HFFc6 (cell line): ENCODE measurements at places on chromosomes 2 and 18. TPM values are rescaled to one million over a fixed set of nuclear protein-coding genes. Genes with fewer than 3 reads are reported as not detected.
A peak's percentile ranks its signal among the peaks of the same experiment; 100 is the strongest.

Gene SP140
- 1.0 to 1.6 TPM (median 1.1 TPM) in 3 replicates for total RNA-seq

- DNase-seq = no peak
These were observed 475.2 kb downstream of the EPHA4 start for GRCh38 chr2:221096706-221097567.

DNA sequence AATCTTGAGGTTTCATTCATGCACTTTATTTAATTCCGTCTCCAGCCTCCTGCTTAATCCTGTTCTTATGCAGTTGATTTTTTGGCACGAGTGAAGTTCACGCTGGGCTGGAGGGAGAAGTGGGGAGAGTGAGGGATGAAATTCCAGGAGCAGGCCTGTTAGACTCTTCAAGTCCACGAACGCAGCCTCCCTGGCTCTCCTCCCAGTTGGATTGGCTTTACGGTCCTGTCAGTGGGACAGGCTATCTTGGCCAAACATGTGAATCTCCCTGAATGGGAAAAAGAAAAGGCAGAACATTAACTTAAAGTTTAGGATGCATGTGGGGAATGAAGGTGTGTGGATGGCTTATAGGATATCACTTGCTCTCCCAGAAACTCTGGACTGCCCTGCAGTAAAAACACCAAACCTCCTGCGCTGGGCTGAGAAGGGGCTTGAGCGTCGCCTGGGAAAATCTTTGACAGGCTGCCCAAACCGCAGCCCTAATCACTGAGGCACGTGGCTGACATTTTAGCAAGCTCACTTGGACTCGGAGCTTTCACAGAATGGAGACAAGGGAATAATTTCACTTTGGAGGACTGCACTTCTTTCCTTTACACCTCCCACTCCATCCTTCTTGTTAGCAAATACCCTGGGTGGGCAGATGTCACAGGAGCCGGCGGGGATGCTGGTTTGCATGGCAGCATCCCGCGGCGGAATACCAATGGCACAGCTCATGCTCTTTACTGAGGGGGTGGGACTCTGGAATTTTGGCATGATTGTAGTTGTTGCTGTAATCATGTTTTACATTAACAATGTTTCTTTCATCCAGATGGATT is 93.9 kb downstream of the ACKR3 start:
- DNase-seq = peak; percentile 44

Gene CHPF
- 137 to 190 TPM (median 150 TPM) in 3 replicates for total RNA-seq

- no peak for DNase-seq
These were observed 593 bp upstream of the NRBP1 start for GRCh38 chr2:27427863-27428212.

Gene VIL1
- total RNA-seq = not detected in 3 replicates

DNA sequence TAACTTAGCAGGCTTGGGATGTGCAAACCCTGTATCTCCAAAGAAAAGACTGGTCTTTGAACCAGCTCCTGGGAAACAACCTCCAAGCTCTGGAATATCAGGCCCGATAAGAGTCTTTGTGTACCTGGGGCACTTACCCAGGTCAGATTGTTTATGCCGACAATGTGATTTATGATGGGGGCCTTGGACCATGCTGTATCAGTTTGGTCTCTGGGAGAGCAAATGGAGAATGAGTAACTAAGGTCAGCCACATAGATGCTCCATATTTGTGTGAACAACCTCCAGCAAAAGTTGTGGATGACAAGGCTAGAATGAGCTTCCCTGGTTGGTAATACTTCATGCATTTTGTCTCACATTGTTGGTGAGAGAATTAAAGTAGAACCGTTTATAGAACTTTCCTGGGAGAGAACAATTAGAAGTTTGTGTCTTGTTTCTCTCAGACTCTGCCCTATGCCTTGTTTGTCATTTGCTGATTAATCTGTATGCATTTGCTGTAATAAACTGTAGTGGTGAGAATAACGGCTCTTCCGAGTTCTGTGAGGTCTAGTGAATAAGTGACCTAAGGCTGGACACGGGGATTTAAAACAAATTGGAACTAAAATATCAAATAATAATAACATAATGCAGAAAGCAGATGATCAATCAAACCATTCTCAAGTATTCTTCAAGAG is 259.1 kb downstream of the XIRP2 start:
- DNase-seq = no peak

GRCh38 chr2:155389224-155389623 is 690.7 kb downstream of the KCNJ3 start:
- no peak for DNase-seq

DNA sequence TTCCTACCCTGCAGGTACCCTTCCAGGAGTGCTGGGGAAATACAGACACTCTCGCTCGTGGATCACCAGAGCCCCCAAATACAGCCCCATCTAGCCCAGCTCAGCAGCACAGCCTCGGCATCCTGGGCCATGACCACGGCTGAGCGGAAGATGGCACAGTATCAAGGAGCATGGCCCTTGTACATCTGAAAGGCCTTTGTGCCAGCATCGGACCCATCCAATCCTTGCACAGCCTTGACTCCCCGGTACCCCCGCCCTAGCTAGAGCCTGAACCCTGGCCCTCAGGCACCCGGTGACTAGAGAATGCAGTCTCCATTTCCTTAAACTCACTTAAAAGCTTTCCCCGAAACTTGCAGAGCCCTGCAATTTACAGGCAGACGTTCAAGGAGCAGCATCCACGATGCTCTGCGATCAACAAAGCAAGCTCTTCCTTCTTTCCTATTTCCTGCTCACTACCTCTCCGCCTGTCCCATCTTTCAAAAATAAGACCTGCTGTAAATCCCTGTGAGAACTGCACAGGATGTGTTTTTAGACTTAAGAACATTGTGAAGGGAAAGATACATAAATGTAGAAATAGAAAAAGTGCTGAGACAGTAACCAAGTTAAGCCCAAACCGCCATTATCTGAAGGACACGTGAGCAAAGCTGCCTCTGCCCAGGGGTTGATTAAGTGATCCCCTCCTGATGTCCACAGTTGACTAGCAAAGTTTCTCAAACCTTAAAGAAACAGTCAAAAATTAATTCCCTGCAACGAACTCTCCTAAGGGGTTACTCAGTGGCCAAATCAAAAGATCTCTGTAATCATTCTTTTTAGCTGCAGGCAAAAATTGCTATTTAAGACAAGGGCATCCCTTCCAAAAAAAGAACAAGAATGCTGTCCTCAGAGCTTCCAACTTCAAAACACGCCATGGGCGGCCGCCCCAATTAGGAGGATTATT is 48.5 kb downstream of the ZNF516 start:
- DNase-seq = no peak

- DNase-seq = no peak
These were observed 73.6 kb downstream of the ST6GAL2 start for GRCh38 chr2:106812383-106812782.

GRCh38 chr2:66832646-66833435 is 397.9 kb downstream of the MEIS1 start:
- no peak for DNase-seq

- no peak for DNase-seq
These were observed 108.7 kb upstream of the ATL2 start for GRCh38 chr2:38485734-38486133.

DNA sequence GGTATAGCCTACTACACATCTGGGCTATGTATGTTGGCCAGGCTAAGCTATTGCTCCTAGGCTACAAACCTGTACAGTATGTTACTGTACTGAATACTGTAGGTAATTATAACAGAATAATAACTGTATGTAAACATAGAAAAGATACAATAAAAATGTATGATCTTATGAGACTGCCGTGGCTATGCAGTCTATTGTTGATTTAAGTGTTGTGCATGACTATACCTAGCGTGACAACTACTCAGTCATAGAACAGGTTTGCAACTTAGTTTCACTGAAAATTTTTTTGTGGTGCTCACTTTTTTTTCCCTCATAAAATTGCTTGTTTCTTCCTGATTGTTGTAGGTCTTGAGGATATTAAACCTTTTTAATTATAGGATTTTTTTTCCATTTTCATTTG is 25.9 kb downstream of the KCMF1 start:
- DNase-seq = no peak

DNA sequence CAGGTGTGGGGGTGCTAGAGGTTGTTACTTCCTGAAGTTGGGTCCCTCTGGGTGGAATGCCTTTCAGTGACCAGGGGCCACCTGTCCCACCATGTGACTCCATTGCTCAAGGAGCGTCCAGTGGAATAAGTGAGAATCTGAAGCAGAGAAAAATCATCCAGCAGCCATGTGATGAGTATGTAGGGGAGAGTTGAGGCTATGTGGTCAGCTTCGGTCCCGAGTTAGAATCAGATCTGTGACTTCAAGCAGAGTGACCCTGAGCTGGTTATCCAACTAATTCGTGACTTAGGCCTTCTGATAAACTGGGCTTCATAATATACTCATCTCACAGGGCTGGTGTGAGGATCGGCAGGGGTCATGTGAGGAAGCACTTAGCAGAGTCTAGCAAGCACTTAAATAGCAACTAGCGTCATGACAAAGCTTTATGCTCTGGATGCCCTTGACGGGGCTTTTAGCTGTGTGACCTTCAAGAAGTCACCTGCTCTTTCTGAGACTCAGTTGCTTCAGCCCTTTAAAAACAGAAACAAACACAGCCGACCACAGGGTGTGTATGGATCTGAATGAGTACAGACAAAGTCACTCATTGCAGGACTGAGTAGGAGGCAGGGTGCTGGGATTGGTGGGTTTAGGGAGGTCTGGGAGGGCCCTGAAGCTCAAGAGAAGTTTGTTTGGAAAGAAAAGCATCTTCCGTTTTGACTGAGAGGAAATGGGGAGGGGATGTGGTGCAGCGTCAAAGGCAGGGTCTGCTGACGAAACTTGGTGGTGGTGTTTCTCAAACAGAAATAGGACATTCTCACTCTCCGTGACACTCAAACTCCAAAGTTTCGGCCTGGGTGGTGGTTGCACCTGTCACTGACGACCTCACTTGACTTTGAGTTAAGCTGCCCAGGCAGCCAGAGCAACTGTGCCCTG is 264.0 kb upstream of the CXCR4 start:
- DNase-seq = no peak

Gene MC2R
- total RNA-seq = not detected in 3 replicates

GRCh38 chr2:41847744-41848441 is 199.9 kb upstream of the PKDCC start:
- no peak for DNase-seq

- no peak for DNase-seq
These were observed 8.6 kb upstream of the YES1 start for GRCh38 chr18:820591-821165.

DNA sequence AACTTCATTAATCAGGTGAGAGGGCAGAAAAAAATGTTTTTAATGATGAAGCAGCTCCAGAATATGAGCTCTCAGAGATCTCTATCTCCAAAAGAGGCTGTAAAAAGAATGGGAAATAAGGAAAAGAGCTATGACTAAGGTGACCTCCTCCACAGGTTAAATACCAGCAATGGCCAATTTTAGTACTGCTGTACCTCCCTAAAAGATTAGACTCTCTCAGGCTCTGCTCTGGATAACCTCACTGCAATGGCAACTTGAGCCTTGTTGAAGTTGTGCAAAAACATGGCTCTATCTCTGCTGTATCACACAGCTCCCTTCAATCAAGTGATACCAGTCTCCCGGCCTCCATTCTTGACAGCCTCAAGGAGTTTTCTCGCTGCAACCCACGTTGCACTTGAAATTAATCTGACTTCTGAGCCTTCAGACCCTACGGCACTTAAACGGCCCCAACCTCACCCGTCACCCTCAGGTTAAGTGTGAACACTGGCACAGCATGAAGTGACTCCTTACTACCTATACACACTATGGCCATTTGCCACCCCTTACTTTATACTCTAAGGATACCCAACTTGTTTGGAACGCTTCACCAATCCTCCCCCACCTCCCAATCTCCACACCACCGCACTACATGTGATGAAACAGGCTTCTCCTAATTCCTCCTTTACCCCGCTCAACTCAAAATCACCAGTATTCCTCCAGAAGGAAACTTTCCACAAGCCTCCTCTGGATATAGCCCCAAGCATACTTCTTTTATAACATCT is 36.3 kb downstream of the SMAD2 start:
- DNase-seq = peak; percentile 38

Gene UGT1A10
- total RNA-seq = not detected in 2 replicates

Gene SERPINB12
- total RNA-seq = not detected in 3 replicates

- DNase-seq = no peak
These were observed 2.7 kb upstream of the SLC66A3 start for GRCh38 chr2:11152591-11152990.

Gene OSBPL1A
- total RNA-seq = 6.2 to 15.5 TPM (median 8.6 TPM) in 3 replicates

GRCh38 chr2:43443282-43443681 is 152.6 kb downstream of the THADA start:
- no peak for DNase-seq

GRCh38 chr2:236884569-236885175 is 201.0 kb upstream of the COPS8 start:
- no peak for DNase-seq

Gene GAL3ST2
- total RNA-seq = 0.23 to 0.33 TPM (median 0.23 TPM) in 3 replicates

Gene REG1B
- total RNA-seq = not detected in 3 replicates

Gene HTR2B
- 0.09 to 0.21 TPM in 2 of 3 replicates, not detected in the other for total RNA-seq

GRCh38 chr2:85413592-85414420 is 3.6 kb upstream of the CAPG start:
- DNase-seq = peak; percentile 39

DNA sequence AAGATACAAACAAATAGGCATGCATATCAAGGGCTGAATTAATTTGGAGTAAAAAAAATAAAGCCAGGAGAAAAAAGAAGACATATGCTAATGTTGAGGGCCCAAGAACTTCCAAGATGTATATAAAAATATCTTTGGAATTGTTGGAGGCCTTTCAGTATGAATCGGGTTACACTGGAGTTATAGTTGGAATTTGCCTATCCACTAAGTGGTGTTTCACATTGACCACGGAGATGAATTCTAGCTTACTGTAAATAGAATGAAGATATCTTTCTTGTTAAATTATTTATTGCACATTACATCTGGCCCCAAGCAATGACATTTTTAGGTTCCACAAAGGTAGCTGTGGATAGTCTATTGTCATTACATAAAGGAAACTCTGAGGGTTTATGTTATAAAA is 38.5 kb upstream of the TRIB2 start:
- no peak for DNase-seq

Gene EVA1A
- 69.4 to 75.8 TPM (median 72.2 TPM) in 3 replicates for total RNA-seq
